ENCODE measurements at places on chromosomes 16 and 17.

DNA sequence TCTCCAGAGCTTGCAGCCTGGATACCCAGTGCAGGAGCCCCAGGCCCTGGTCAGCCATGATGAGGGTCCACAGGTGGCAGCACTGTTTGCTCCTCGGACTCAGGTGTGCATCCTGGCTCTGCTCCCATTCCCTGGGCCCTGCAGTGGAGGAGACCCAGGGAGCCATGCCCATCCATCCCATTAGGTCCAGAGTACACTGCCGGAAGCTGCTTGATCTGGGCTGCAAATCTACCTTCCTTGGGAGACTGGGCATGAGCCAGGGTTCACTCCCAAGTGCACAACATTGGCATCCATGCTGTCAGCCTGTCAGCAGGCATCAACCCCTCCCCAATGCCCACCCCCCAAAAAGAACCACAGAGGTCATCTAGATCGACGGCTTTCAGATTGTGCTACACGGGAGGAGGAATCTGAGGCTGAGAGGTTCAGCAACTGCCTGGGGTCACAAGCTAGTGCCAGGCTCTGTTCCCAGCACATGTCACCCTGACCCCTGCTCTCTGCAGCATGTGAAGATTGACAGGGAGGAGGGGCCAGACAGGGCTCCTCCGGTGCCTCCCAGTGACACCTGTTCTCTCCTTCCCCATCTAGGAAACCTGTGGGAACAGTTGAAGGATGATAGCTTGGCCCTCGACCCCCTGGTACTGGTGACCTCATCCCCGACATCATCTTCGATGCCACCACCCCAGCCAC lies 15.7 kb downstream of the UNC119 start:
- no peak for DNase-seq

- no peak for DNase-seq
These were observed 34.9 kb downstream of the BCO1 start for GRCh38 chr16:81273223-81273950.

GRCh38 chr17:55925440-55925839 lies 174.6 kb downstream of the PCTP start:
- DNase-seq: no peak

GRCh38 chr16:19672378-19672777 lies 45.6 kb downstream of the KNOP1 start:
- no peak for DNase-seq

DNA sequence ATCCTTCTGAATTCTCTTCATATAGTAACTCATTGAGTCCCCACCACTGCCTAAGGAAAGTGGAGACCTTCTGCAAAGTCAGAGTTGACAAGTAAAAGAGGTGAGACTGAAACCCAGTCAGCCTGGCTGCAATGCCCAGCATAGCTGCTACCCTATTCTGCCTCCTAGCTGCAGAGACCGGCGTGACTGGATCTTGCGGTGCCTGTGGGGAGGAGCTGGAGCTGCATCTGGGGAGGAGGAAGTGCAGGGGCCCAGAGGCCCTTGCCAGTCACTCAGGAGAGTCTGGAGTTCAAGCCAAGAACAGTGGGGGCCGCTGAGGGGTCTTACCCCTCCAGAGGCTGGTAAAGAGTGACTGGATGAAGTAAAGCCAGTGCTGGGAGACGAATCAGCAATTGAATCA lies 35.0 kb upstream of the ZNF423 start:
- no peak for DNase-seq

DNA sequence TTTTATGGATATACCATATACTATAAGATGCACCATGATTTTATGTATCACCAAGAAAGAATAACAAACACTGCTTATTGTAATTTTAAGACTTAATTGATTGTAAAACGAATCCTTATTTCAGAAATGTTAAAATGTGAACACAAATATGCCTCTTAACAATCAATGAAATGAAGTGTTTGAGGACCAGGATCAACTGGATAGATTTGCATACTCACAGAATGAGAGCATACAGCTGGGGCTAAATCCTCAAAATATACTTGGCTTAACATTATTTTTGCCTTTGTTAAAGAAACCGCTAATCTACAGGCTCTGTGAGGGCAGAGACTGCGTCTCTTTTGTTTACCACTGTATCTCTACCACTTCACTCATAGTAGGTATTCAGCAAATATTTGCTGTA lies 93.6 kb downstream of the SPACA3 start:
- DNase-seq: no peak

- DNase-seq: no peak
These were observed 138.7 kb downstream of the ANKFN1 start for GRCh38 chr17:56292010-56292409.

- peak; percentile 39 for DNase-seq
These were observed 137.2 kb downstream of the SNX29 start for GRCh38 chr16:12113523-12114345.

DNA sequence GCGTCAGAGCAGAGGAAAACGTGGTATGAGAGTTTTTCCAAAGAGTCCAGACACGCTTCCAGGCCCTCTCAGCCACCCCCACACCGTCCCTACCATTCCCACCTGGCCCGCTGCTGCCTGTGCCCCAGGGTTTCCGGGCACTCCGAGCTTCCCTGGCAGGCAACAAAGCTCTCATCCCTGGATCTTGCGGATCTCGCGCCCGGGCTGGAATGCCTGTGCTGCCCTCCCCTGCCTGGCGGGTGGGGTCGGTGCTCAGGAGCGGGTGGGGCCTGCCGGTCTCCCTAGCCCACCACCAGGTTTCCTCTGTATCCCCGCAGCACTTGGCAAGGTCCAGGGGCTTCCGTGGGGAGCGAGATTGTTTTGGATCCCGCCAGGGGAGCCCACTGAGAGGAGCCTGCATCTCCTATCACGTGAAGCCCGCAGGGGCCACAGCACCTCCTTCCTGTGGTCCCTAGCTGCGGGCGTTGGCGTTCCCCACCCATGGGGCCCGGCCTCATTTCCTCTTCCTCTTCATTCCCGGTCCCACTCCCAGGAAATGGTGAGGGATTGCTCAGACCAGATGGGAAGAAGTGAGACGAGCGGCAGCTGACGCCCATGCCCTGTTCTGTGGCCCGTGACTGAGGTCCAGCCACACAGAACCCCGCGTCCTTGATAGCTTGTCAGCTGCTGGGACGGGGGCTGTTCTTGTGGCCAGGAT lies 11.0 kb downstream of the TBC1D24 start:
- DNase-seq: no peak

DNA sequence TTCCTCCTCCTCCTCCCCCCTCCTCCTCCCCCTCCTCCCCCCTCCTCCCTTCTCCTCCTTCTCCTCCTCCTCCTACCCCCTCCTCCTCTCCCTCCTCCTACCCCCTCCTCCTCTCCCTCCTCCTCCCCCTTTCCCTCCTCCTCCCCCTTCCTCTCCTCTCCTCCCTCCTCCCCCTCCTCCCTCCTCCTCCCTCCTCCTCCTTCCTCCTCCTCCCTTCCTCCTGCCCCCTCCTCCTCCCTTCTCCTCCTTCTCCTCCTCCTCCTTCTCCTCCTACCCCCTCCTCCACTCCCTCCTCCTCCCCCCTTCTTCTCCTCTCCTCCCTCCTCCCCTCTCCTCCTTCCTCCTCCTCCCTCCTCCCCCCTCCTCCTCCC lies 6.6 kb upstream of the PDP2 start:
- no peak for DNase-seq

- DNase-seq: no peak
These were observed 87.3 kb downstream of the YPEL2 start for GRCh38 chr17:59418732-59419166.

All from anterior cingulate cortex (tissue), 58 donors.